Upper lobe of right lung (tissue), 1 donor: ENCODE measurements at places on chromosomes 2 and 18. TPM values are rescaled to one million over a fixed set of nuclear protein-coding genes. Genes with fewer than 3 reads are reported as not detected.

Gene FTCDNL1
- 2.1 TPM for total RNA-seq

Gene ALLC
- not detected for total RNA-seq

Gene SCN7A
- 97.1 TPM for total RNA-seq

- H3K27me3 ChIP-seq, result no peaks in the 10 kb centered on the region
- no peak overlapping the region for H3K4me3 ChIP-seq
- no peaks in the 10 kb centered on the region for H3K36me3 ChIP-seq
- no peak overlapping the region for H3K27ac ChIP-seq
- no peak for DNase-seq
Observed at GRCh38 chr2:44839370-44839769, 102.1 kb upstream of the SIX3 start.

- no peak overlapping the region for H3K4me3 ChIP-seq
- no peaks in the 10 kb centered on the region for H3K27me3 ChIP-seq
- DNase-seq, result no peak
- H3K4me1 ChIP-seq, result peaks cover 21% of the 10 kb centered on the region
- no peak overlapping the region for H3K27ac ChIP-seq
Observed at GRCh38 chr2:191693778-191694177, 15.8 kb downstream of the NABP1 start.

GRCh38 chr2:202822411-202822810, 49.2 kb downstream of the ICA1L start:
- no peak overlapping the region for H3K4me3 ChIP-seq
- no peak overlapping the region for H3K27ac ChIP-seq
- H3K27me3 ChIP-seq, result no peaks in the 10 kb centered on the region
- H3K4me1 ChIP-seq, result no peaks in the 10 kb centered on the region
- H3K36me3 ChIP-seq, result no peaks in the 10 kb centered on the region
- DNase-seq, result no peak

- H3K4me3 ChIP-seq, result no peak overlapping the region
- no peaks in the 10 kb centered on the region for H3K27me3 ChIP-seq
- no peaks in the 10 kb centered on the region for H3K4me1 ChIP-seq
- no peak overlapping the region for H3K27ac ChIP-seq
Observed at GRCh38 chr2:3606028-3606369, 11.1 kb downstream of the COLEC11 start.
